ENCODE measurements at places on chromosomes 1 and 21.

DNA sequence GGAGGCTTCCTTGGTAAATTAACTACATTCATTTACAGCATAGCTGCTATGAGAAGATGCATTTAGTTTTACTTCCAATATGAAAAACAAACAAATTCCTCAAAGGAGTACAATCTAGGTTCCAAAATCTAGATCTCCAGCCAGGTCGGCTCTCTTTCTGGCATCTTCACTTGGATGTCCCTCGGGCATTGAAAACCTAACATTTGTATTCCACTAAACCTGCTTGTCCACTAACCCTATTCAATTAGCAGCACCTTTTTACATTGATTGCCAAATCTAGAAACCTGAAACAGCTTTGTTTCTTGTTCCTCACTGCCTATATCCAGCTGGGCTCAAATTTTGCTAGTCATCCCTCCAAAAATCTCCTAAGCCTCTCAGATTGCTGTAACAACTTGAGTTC is 14.3 kb upstream of the CXADR start:
- no peak for DNase-seq

DNA sequence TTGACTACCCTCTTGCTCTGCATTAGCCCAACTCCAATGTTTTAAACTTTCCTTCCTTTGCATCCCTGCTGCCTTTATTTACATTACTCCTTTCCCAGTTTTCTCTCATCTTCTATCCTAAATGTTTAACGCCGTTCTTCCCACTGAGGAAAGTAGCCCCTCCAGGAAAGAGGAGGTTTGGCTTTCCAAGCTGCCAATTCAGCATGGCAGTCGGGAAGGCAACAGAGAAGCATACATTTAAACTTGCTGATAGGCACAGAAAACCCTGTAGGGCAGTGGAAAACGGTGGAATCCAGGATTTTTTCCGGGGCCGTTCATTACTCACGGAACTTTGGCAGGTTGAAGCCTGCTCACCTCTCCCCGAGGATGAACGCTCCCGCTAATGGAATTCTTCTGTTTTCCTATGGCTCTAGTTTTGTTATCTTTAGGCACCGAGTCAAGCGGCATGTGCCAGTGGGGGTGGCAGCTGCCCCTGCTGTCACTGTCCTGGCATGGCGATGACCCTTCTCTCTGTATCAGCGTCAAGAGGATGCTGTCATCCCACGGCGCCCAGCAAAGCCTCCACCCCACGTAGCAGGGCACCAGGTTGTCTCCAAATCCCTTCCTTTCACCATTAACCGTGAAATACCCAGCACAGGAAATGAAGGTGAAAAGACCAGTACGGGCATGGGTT is 48.3 kb downstream of the ZBTB18 start:
- DNase-seq, result no peak

GRCh38 chr21:37790905-37791304 is 125.4 kb downstream of the KCNJ6 start:
- DNase-seq, result no peak

GRCh38 chr1:204923201-204923600 is 52.5 kb downstream of the NFASC start:
- DNase-seq, result no peak

GRCh38 chr1:216518844-216519627 is 95.8 kb upstream of the USH2A start:
- DNase-seq, result no peak

DNA sequence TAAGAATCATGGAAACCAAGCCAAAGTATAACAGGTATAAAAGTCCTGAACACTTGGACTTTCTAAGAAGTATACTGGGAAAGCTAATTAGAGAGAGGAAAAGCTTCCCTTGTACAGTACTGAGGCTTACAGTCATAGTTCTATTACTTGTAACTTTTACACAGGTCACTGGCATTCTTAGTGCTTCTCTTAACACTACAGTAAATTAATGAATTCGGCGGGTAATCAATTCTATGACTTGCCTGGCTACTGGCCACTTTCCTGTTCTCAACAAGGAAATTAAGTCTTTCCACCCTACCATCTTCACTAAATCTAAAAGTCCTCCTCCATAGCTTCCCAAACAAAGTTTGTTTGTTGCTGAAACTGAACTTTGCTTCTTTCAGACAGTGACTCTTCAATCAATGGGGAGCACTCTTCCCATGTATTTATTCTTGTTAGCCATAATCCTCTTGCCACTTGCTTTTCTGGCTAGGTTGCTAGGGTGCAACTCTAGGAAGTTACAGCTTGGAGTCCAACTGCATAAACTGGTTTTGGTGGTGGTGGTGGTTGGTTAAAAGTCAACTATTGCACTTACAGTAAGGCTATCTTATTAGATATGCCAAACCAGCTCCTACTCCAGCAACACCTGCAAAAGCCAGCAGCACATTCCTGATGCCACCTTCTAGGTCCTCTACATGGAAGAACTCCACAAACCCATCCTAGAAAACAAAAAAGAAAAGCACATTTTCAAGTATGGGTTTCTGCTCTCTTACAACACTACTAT is 2.4 kb downstream of the MCL1 start:
- no peak for DNase-seq

- DNase-seq, result no peak
Measured at GRCh38 chr21:37800456-37801061, 115.7 kb downstream of the KCNJ6 start.

DNA sequence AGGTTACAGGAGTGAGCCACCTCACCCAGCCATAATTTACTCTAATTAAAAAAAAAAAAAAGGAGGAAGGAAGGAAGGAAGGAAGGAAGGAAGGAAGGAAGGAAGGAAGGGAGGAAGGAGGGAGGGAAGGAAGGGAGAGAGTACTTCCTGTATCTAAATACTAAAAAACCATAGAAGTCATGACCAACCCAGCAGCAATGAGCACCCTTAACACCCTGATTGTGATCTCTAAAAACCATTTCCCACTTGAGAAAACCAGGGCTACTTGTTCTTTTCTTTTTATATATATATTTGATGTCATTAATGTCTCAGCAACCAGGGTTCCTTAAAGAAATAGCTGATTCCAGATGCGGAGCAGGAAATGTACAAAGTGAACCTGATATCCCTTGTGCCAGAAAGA is 31.2 kb downstream of the ARID4B start:
- DNase-seq, result no peak

GRCh38 chr21:14080764-14081096 is 130.0 kb downstream of the LIPI start:
- no peak for DNase-seq

GRCh38 chr1:8704866-8705506 is 112.5 kb downstream of the RERE start:
- no peak for DNase-seq

DNA sequence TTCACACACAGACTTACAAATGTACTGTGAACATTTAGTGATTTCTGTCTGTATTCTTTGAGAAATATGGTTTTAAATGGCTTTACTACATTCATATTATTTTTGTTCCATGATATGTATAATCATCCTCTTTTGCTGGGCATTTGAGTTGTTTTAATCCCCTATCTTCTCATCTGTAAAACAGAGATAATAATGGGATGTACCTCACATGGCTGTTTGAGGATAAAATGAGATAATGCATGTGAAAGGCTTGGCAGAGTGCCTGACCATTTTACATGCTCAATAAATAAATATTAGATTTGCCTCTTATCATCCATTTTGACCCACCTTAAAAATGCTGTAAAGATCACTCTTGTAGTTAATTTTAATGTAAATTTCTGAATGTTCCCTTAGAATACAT is 197.2 kb downstream of the C1orf94 start:
- no peak for DNase-seq

GRCh38 chr1:79638382-79638781 is 631.9 kb upstream of the ADGRL4 start:
- no peak for DNase-seq

Data from stimulated activated CD4-positive, alpha-beta T cell treated with anti-CD3 and anti-CD28 coated beads, Interleukin-1b, Interleukin-23, amount 100 ng/mL, for 1 hour (primary cell).